Central memory CD4-positive, alpha-beta T cell (primary cell): ENCODE measurements at places on chromosomes 11 and 22.

GRCh38 chr11:70497536-70498075 lies 99.3 kb downstream of the CTTN start:
- DNase-seq: no peak

DNA sequence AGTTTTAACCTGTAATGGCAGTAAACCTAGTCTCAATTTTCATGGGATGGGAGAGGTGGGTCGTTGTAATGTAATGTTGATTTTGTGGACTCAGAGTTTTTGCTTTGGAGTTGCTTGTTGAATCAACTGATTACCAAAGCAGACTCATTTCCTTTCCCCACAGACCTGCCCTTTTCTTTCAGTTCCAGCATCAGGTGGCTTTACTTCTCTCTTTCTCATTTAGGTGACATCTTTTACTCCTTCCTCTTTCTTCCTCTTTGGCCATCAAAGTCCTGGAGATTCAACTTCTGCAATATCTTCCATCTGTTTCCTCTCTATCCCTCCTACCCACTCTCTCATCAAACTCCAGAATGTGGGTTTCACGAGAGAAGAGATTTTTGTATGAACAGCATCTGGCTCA lies 313.9 kb downstream of the TMEM135 start:
- DNase-seq: no peak

GRCh38 chr11:38839071-38839470 lies 2241.0 kb upstream of the RAG2 start:
- no peak for DNase-seq

GRCh38 chr22:27318516-27318915 lies 483.0 kb downstream of the MN1 start:
- no peak for DNase-seq

DNA sequence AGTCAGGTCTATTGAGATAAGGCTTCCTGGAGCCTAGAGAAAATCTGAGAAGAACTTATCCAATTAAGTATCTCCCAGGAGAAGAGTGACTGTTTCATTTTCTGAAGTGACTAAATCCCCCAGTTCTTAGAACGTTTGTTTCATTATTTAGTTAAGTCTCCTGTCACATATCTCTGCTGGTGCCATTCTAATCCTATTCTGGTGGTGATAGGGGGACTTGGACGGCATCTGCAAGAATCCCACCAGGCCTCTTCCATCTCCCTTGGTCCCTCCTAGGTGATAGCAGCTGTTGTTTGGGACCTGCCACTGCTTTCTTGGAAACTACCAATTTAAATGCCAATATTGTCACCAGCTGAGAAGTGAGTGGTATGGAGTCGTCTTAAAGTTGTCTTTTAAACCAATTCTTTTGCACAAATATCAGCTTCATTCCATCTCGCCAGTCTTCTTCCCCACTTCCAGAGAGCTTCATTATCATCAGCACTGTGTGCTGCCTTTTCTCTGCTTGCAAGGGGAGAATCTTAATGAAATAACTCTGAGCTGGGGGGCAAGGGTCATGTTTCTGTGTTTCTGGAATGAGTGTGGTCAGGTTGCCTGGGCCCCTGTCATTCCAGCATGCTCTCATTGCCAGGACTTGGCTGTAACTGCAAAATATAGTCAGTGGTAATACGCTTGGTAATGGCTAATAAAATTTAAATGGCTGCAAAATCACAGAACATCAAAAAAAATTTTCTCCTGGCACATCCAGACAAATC lies 104.8 kb downstream of the LDLRAD3 start:
- DNase-seq: no peak
